ENCODE measurements at places on chromosomes 13 and 19.

- peak; percentile 9 for DNase-seq
These were observed 29.5 kb upstream of the ANKRD10 start for GRCh38 chr13:110944121-110944967.

DNA sequence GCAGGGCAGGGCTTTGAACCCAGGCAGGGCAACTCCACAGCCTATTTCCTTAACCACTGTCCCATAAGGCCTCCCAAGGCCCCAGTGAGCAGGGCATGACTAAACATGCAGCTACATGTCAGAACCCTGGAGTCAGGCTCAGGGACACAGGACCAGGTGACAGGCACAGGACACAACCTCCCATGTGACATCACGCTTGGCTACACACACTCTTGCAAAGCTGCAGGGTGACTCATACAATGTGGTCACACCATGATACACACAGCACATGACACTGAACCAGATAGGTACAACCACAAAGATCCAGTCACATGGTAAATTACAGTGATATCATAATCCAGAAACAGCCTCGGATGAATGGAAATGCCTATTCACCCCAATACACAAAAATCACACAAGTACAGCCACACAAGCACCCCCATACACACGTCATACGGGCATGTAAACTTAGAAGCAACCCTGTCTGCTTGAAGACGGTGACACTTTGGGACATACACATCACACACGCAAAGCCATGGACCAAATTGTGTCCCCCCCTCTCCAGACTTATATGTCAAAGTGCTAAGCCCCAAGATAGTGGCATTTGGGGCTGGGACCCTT, 14.5 kb downstream of the KLK4 start:
- peak; percentile 58 for DNase-seq

DNA sequence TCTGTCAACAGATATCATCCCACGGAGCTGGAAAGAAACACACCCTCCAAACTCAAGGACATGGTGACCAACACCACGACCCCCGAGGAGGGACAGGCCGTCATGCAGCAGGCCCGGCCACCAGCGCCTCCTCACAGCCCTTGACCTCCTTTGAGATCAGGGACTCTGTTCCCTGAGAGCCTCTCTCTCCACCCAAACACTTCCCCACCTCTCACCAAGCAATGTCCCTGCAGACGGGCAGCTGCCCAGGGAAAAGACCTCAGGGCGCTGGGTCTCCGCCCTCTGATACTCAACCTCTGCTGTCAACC, 10.0 kb downstream of the SCGB2B2 start:
- no peak for DNase-seq

DNA sequence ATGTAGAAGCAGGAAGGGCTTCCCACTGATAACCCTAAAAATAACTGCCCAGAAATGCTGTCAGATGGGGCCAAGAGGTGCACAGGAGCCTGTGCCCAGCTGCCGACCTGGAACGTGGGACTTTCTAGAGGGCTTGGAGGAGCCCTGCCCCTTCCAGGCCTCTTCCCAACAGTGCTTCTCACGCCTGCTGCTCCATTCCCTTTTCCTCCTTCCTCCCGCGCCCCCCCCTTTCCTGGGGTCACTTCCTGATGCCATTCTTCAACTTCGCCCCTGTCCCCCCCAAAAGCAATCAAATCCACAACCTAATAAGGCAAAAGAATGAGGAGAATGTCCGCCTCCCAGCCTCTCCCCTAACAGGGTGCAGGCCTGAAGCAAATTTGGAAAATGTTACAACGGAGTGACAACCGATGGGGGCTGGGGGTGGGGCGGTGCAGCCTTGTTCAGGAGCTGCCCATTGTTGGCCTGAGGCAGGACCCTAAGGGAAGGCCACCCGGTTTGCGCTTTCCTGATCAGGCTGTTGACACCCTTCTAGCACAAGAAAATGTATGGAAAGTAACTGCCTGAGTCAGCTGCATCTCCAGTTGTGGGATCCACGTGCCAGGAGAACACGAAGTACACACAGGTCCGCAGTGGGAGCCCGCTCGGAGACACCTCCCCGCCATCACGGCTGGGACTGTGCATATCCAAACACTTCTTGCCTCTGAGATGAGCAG, 18.7 kb downstream of the ACTN4 start:
- DNase-seq = no peak

GRCh38 chr19:35048911-35049411, 7.4 kb downstream of the HPN start:
- no peak for DNase-seq

GRCh38 chr13:111587249-111587648, 266.8 kb downstream of the TEX29 start:
- no peak for DNase-seq

DNA sequence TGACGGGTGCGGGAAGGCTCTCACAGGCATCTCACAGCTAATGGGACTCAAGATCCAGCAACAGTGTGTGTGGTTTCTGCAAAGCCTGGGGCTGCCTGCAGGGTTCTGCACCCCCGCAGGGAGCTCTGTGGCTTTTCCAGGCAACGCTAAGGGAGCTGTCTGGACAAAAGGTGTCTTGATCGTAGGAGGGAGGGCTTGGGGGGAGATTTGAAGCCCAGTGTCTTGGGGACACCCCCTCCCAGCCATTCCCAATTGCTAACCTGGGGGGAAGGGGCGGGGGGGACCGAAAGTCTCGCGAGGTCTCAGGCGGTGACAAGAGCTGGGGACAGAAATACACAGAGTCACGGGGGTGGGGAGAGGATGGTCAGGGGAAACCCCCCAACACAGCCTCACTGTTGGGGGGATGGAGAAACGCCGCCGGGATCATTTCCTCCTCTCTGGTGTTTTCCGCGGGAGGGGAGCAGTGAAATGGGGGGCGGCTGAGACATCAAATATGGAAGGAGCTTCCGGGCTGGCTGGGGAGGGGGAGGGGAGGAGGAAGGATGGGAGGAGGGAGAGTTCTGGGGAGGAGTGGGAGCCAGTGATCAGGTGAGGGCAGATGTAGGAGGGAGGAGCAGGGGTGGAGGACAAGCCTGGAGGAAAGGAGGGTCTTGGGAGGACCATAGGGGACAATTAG, 13.3 kb downstream of the KCNC3 start:
- no peak for DNase-seq

DNA sequence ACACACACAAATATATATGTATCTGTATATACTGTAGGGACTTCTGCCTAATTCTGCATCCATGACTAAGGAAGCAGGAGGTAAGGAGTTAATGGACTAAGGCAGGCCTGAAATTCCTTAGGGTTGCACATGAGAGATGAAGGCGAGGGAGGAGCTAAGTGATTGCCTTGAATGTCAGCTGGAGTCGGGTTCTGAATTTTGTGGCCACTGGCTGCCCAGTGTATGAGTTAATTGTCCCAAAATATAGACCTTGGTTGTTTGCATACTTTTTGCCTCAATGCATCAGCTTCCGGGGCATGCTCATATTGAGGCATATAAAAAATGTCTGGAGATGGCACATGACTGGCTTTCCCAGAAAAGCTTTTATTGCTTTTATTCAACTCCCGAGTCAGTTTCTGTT, 245.5 kb downstream of the TDRD3 start:
- DNase-seq = no peak

GRCh38 chr19:10680545-10681135, 20.6 kb upstream of the QTRT1 start:
- no peak for DNase-seq

GRCh38 chr19:3274942-3275582, 50.6 kb downstream of the CELF5 start:
- peak; percentile 25 for DNase-seq

DNA sequence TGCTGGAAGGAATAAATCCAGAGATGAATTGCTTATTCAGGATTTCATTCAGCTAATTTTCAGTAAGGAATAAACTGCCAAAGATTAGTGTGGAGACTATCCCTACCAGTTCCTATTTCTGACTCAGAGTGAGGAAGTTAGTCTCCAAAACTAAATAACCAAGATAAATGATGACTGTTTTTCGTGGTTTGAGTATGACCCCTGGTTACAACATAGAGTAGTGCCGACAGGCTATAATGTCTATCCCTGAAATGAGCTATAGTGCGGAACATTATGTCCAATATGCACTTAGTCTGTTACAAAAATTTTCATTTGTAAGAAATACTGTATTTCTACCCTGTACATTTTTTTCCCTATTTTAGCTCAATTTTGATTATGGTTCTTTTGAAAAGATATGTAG, 51.4 kb downstream of the NBEA start:
- no peak for DNase-seq

DNA sequence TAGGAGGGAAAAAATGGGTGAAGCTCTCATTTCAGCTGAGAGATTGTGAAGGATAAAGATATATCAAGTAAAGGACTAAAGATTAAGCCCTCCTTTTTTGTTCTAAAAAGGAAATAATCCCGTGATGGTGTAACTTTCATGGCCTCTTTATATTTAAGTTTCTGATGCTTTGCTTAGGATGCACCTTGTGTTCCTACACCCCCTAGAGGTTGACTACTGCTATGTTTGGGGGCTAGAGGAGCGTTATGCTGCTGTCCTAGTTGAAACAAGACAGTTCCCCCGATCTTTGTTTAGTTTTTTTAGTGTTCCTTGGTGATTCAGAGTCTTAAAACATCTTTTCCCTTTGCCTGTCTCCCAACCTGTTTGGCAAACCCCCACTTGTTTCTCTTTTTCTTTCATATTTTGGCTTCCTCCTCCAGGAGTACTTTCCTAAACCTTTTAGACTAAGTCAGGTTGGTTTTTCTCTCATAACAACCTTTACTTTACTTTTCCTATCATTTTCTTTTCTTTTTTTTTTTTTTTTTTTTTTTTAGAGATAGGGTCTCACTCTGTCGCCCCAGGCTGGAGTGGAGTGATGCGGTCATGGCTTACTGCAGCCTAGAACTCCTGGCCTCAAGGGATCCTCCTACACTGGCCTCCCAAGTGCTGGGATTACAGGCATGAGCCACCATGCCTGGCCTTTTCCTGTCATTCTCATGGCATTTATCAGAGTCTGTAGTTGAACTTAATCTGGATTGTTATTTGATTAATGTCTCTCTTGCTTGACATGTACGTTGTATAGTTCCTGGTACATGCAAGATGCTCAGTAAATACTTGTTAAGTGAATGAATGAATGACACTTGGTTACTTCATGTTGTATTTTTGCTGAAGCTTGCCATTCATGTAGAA, 2.8 kb downstream of the UBA2 start:
- DNase-seq = peak; percentile 54

- DNase-seq = no peak
These were observed 213.3 kb downstream of the MZT1 start for GRCh38 chr13:72514146-72514545.

GRCh38 chr13:71149498-71150363, 717.3 kb downstream of the DACH1 start:
- no peak for DNase-seq

GRCh38 chr19:1858412-1859081, 4.8 kb downstream of the KLF16 start:
- no peak for DNase-seq

- no peak for DNase-seq
These were observed 311.2 kb downstream of the FOXO1 start for GRCh38 chr13:40355126-40355724.

DNA sequence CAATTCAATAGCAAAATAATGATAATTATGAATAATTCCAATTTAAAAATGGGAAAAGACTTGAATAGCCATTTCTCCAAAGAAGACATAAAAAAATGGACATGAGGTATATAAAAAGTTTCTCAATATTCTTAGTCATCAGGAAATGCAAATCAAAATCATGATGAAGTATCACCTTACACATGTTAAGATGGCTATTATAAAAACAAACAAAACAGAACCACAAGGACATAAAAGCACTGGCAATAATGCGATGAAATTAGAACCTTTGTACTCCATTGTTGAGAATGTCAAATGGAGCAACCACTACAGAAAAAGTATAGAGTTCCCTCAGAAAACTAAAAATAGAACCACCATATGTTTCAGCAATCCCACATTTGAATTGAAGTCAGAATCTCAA, 1186.1 kb downstream of the SLITRK5 start:
- no peak for DNase-seq

GRCh38 chr19:54523403-54523802, 20.8 kb downstream of the LAIR2 start:
- no peak for DNase-seq

DNA sequence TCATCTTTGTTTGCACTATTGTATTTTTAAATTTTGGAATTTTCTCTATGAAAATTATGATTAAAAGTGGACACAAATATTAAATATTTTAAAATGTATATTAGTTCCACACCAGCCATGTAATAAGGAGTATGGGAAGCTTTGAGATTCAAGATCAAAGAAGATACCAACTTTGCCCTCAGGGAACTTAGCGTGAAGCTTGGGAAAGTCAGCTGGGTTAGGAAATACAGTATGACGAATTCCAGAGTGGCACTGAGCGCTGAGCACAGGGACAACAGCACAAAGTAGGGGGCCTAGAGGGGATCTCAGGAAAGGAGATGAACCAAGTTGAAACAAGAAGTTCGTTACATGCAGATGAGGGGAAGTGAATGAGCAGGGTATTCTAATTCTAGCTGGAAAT, 76.9 kb upstream of the SHISA2 start:
- no peak for DNase-seq

DNA sequence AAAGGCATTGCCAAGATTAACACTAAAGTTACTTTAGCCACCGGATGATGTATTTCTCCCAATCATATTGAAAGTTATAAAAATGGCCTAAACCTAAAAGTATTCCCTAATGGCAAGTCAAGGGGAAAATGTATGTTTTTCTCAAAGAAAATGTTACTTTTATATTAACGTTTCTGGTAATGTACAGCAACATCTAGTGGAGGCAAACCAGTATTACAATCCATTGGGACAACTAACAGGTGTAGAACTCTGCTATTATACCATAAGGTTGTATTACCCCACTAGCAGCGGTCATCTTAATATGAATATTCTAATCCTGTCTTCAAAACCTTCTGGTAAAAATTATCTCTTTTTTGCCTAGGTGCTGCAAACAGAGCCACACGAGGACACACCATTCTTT, 69.2 kb downstream of the ZNF100 start:
- no peak for DNase-seq

GRCh38 chr13:60012488-60012887, 151.2 kb downstream of the DIAPH3 start:
- DNase-seq = no peak

GRCh38 chr13:18978447-18978846, 203.2 kb downstream of the TUBA3C start:
- no peak for DNase-seq

DNA sequence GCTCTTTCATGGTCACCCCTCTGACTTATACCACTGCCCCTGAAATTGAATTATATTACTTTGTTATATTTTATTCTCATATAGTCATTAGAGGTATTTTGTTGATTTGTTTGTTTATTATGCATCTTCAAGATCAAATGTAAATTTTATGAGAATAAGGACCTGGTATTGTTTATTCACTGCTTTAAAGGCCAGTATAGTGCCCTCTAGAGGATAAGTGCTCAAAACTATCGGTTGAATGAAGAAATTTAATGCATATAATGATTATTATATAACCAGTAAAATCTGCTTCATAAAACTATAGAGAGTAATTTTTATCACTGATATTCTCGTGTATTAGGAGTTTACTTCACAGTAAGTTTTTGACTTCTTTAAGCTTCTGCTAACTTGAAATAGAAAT, 1401.9 kb downstream of the SLITRK1 start:
- no peak for DNase-seq

- DNase-seq = peak; percentile 7
These were observed 186.2 kb upstream of the GPR12 start for GRCh38 chr13:26946684-26947343.

GRCh38 chr13:81563091-81563490, 1222.2 kb upstream of the SPRY2 start:
- DNase-seq = no peak

Data from CD4-positive, alpha-beta T cell treated with Interleukin-4 for 1 hour (primary cell).